A673 (cell line): ENCODE measurements at places on chromosomes 11 and 22. TPM values are rescaled to one million over a fixed set of nuclear protein-coding genes. Genes with fewer than 3 reads are reported as not detected.
A peak's percentile ranks its signal among the peaks of the same experiment; 100 is the strongest.

The NCAM1 gene
- 12.0 and 14.3 TPM in 2 replicates for total RNA-seq

The ANO9 gene
- 0.26 TPM in 1 of 2 replicates, not detected in the other for total RNA-seq

The CHADL gene
- total RNA-seq, result not detected in 2 replicates

The TMEM25 gene
- total RNA-seq, result 13.2 and 13.4 TPM in 2 replicates

The CLMP gene
- total RNA-seq, result 45.9 and 62.6 TPM in 2 replicates

The GGTLC3 gene
- not detected in 2 replicates for total RNA-seq

- H3K27me3 ChIP-seq, result no peaks in the 10 kb centered on the region
- H3K36me3 ChIP-seq, result no peaks in the 10 kb centered on the region
- H3K4me3 ChIP-seq, result no peak overlapping the region
Measured at GRCh38 chr22:45575607-45576272, 73.1 kb downstream of the FBLN1 start.

GRCh38 chr11:19393941-19394340 is 153.2 kb upstream of the E2F8 start:
- DNase-seq, result no peak
- H3K27me3 ChIP-seq, result no peaks in the 10 kb centered on the region
- H3K4me1 ChIP-seq, result no peaks in the 10 kb centered on the region
- no peaks in the 10 kb centered on the region for H3K36me3 ChIP-seq

GRCh38 chr11:75631086-75631730 is 37.6 kb downstream of the MAP6 start:
- DNase-seq, result no peak
- H3K27me3 ChIP-seq, result no peaks in the 10 kb centered on the region
- peaks cover 33% of the 10 kb centered on the region for H3K4me1 ChIP-seq
- H3K4me3 ChIP-seq, result no peak overlapping the region
- H3K36me3 ChIP-seq, result no peaks in the 10 kb centered on the region

DNA sequence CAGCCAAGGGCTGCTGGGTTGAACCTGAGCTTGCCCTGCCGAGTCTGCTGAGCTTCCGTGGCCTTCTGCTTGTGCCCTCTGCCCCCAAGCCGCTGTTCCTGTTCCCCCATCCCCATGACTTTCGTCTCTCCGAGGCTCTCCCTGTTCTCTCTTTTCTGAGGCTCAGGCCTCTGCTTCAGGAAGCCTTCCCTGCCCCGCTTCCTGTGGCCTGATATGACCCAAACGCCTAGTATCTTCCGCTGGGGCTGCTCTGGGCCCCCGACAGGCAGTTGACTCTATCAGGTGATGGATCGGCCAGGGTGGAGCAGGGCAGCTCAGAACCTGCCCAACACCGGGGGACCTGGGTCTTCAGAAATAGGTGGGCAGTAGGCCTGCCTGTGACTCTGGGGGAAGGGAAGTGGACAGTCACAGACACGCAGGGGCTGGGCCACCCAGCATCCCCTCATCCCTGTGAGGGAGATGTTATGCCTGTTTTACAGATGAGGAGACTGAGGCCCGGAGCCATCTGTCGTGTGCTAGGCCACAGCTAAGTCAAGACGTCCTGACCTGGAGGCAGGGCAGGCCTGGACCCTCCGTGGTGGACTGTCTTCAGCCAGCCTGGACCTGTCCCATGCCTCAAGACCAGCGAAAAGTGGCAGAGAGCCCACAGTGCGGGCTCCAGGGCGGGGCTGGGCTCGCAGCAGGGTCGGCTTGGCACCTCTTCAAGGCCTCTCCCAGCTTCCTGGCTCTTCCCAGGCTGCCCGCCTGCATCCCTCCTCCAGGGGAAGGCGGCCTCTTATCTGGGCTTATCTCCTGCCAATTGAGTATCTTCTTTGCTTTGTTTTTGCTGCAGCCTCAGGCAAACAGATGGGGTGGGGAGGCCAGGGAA is 16.2 kb downstream of the BAD start:
- H3K36me3 ChIP-seq, result peaks cover 25% of the 10 kb centered on the region
- peak overlapping the region; percentile 94 for H3K27ac ChIP-seq

DNA sequence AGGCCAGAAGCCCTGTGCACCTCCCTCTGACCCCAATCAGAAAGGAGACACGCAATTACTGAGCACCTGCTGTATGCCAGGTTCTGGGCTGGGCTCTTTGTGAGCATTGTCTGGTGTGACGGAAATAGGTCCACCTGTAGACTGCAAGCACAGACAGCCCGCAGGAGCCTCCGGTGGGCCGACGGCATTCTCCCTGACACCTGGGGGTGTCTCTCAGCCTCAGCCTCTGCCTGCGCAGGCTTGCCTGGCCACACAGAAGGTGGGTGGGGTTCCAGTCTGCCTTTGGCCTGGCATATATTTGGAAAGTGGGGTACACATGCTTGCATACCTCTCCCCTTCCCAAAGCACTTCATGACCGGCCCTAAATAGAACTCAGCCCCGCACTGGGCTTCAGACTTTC is 129.3 kb downstream of the BUD13 start:
- peaks cover 9% of the 10 kb centered on the region for H3K27me3 ChIP-seq
- no peaks in the 10 kb centered on the region for H3K36me3 ChIP-seq
- H3K27ac ChIP-seq, result no peak overlapping the region

DNA sequence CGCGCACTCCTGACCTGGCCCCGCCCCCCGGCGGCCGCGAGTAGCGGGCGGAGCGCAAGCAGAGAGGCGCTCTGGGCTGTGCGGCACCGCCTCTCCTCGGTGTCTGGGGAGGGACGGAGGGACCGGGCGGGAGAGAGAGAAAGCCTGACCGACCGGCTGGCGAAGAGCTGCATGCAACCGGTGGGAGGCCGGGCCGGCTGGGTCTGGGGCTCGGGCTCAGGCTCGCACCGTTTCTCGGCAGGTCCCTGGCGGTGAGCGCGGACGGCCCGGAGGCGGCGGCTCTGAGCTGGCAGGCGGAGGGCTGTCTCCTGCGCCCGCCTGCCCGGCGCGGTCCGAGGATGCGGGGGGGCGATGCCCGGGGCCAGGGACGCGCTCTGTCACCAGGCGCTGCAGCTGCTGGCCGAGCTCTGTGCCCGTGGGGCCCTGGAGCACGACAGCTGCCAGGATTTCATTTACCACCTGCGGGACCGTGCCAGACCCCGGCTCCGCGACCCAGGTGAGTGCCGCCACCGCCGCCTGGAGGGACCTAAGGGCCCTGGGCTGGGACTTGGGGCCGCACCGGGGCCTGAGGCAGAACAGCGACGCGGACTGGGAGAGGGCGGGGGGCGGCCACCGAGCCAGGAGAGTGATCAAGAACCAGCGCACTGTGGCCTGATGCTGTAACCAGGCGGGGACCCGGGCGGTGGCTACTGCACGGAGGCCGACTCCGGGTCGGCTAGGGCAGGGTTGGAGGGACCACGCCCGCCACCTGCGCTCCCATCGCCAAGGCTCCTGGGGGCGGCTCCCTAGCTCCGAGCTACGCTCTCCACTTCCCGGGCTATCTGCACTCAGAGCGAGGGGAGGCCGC is at the start of gene SYT9:
Gene SYT9, plus strand, starts transcription at position 69 of the 847 bp plus-strand sequence. Its CDS starts 283 bp downstream, at position 352.
- H3K4me1 ChIP-seq, result no peaks in the 10 kb centered on the region
- peaks cover 63% of the 10 kb centered on the region for H3K27me3 ChIP-seq
- H3K4me3 ChIP-seq, result peak within 1 kb of the TSS; percentile 21
- H3K36me3 ChIP-seq, result no peaks in the 10 kb centered on the region

DNA sequence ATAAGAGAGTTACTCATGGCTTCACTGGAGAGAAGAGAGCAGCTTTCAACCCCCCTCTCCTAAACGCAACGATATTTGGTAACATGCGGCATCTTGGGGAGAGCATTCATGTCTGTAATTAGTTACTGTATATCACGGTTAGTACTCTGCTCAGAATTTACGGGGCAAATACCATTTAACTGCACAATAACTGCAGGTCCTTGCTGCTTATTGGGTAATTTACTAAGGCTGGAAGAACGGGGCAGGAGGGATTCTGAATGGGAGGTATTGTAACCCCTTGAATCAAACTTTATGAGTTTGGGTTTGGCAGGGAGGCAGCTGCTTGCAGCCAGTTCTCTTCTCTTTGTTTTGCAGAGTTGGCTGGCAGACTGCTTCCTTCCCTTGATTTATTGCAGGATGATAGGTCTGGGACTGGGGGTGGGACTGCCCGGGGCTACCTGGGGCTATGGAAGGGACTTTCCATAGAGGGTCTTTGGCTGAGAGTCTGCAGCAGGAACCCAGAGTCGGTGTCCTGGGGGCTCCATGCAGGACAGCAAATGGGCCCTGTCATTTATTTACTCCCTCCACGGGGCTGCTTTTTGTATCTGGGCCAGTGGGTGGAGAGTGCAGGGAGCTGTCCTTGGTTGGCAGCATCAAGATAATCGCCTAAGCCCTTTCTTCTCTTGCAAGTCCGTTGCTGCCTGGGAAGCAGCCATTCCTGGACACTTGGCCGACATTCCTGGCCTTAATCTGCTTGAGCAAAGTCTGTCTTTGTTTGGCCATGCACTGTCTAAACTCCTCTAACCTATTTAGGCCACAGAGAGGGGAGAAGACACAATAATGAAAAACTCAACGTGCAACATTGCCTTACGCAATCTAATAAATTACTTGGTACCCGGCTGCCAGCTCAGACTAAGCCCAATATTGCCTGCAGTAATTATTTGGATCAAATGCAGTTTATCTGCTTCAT is 188.9 kb downstream of the ST3GAL4 start:
- peak; percentile 76 for DNase-seq
- H3K27me3 ChIP-seq, result no peaks in the 10 kb centered on the region
- peaks cover 22% of the 10 kb centered on the region for H3K4me1 ChIP-seq
- no peak overlapping the region for H3K27ac ChIP-seq
- H3K36me3 ChIP-seq, result no peaks in the 10 kb centered on the region
- no peak overlapping the region for H3K4me3 ChIP-seq

GRCh38 chr11:123559523-123559955 is 94.9 kb downstream of the SCN3B start:
- H3K27ac ChIP-seq, result no peak overlapping the region
- peak; percentile 51 for DNase-seq
- no peaks in the 10 kb centered on the region for H3K27me3 ChIP-seq
- peaks cover 19% of the 10 kb centered on the region for H3K4me1 ChIP-seq
- H3K36me3 ChIP-seq, result no peaks in the 10 kb centered on the region
- H3K4me3 ChIP-seq, result peak overlapping the region; percentile 39

DNA sequence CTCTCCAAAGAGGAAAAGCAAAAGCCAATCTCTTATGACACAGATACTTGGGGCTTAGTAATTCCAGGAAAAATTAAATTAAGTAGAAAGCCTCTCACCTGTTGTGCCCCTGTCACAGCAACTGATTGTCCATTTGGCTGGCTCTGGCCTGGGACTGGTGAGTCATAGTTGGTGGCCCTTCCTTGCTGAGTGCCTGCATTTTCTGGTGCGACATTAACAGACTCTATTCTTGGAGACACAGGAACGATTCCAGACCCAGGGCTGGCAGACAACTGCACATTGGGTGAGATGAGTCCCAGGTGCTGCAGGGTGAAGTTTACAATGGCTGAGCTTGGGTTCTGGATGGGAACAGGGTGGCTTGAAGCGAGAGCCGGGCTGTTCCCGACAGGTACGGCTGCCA is 15.6 kb downstream of the E2F8 start:
- H3K27me3 ChIP-seq, result no peaks in the 10 kb centered on the region
- no peak overlapping the region for H3K27ac ChIP-seq
- DNase-seq, result no peak
- H3K36me3 ChIP-seq, result peaks cover 5% of the 10 kb centered on the region
- H3K4me1 ChIP-seq, result no peaks in the 10 kb centered on the region

DNA sequence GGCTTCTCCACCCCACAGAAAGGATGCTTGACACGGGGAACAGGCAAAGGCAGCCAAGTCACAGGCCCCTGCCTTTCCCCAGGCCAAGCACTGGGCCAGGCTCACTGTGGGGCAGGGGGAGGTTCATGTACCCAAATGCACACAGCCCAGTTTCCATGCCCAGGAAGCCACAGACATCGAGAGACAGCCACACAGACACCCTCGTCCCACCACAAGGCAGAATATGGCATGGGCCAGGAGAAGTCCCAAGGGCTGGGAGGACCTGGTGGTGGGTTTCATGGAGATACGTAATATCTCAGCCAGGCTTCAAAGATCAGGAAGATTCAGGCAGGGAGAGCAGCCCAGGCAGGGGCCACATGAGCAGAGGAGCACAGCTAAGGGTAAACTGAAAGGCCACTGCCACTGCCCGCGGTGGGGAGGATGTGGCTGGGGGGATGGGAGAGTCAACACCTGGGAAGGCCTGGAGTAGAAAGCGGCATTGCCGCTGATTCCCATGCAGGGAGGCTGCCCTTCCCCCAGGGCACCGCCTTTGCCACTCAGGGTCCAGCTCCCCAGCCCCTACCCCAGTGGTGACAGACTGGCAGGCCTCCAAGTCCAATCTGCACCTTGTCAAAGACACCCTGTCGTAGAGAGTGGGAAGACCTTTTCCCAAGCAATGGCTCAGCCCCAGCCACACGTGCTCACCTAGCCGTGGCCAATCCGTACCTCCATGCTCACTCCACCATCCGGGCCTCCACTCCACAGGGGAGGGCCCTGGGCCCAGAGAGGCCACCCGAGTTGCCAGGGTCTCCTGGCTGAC is 2.4 kb upstream of the MFNG start:
- no peaks in the 10 kb centered on the region for H3K27me3 ChIP-seq
- no peak overlapping the region for H3K4me3 ChIP-seq
- H3K4me1 ChIP-seq, result peaks cover 4% of the 10 kb centered on the region
- no peaks in the 10 kb centered on the region for H3K36me3 ChIP-seq

GRCh38 chr11:34004236-34004635 is 47.3 kb upstream of the CAPRIN1 start:
- no peak overlapping the region for H3K27ac ChIP-seq
- peaks cover 29% of the 10 kb centered on the region for H3K4me1 ChIP-seq
- no peaks in the 10 kb centered on the region for H3K36me3 ChIP-seq
- H3K27me3 ChIP-seq, result no peaks in the 10 kb centered on the region
- no peak overlapping the region for H3K4me3 ChIP-seq

- no peaks in the 10 kb centered on the region for H3K4me1 ChIP-seq
- H3K36me3 ChIP-seq, result no peaks in the 10 kb centered on the region
- no peak overlapping the region for H3K4me3 ChIP-seq
Measured at GRCh38 chr11:128552783-128553661, 34.3 kb downstream of the ETS1 start.

GRCh38 chr11:48013269-48013901 is 33.0 kb downstream of the PTPRJ start:
- no peak overlapping the region for H3K4me3 ChIP-seq
- no peaks in the 10 kb centered on the region for H3K36me3 ChIP-seq
- no peaks in the 10 kb centered on the region for H3K27me3 ChIP-seq
- H3K4me1 ChIP-seq, result peaks cover 16% of the 10 kb centered on the region
- DNase-seq, result no peak
- no peak overlapping the region for H3K27ac ChIP-seq
